PC-9 (cell line): ENCODE measurements at places on chromosomes 2 and 18. TPM values are rescaled to one million over a fixed set of nuclear protein-coding genes. Genes with fewer than 3 reads are reported as not detected.

GRCh38 chr2:233022561-233022960, 9.5 kb upstream of the NGEF start:
- peak; percentile 87 for DNase-seq

DNA sequence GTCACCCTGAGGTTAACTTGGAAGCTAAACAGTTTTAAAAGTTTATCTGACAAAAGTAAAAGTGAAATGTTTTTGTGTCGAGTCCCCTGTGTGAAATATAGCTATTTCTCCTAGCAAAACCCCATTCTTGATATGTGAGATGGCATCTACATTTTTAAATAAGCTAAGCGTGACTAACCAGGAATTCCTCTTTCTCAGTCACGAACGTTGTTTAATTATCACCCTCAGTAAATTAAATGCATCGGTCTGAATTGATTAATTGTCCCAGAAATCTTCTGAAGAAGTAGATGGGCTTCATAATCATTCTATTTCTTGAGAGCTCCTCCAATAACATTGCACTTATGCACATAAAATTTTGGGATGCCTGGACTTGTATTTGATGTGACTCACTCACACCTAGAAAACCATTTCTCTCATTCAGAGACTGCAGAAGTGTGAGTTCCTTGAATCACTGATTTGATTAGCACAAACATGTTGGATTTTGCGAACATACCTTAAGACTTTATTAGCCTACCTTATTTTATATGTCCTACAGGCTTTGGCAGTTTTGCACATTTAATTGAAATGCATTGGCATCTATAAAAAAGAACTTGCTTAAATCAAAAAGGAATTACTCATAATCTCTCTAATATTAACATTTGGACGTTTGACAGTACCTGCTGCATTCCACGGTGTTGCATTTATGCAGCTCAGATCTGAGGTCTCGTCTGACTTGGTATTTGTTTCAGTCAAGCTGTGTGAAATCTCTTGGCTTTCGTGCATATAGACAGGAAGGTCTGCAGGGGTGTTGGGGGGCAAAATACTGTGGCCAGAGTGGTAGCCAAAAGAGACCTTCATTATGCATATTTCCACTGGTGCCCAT, 475.2 kb downstream of the EPHA4 start:
- DNase-seq = no peak

GRCh38 chr2:207141386-207141785, 24.4 kb downstream of the KLF7 start:
- DNase-seq = no peak

- no peak for DNase-seq
Observed at GRCh38 chr2:144430722-144431391, 89.1 kb downstream of the ZEB2 start.

DNA sequence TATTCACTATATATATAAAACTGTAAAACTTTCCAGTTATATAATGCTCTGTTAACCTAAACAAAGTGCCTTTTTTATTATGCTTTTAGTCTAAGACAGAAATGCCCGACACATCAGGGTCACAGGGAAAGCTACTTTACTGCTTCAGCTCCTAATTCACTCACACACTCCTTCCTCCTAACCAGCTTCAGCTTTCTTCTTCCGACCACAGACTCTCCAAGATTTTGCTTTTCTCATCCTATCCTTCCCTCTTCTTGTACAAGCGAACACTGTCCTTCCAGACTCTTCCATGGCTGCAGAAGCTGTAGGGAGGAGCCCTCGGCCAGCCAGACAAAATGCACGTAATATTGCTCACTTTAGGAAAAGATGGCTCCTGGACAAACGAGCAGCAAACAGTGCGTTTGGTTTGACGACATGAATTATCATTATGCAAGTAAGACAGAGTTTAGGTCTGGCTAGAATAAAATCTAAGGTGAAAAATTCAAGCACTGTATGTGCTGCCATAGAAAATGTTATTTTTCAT, 47.5 kb upstream of the HNRNPA3 start:
- no peak for DNase-seq

DNA sequence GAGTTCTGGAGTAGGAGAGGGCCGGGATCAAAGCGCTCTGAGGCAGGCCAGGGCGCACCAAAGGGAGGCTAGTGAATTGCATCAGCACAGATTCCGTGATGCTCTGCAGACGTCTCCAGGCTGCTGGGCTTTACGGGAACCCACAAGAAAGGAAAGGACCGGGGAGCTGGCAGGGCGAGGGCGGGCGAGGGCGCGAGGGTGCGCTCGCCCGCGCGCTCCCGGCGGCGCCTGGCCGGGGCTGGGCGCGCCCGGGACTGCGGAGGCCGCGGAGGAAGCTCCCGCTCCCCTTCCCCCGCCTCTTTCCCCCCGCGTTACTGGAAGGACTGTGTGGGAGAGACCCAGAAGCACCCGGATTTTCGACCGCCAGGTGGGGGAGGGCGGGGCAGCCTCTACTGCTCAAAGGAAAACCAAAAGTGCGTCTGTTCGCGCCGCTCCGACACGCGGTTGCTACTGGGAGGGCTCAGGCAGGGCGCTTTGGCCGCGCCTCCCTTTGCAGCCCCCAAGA, 2.4 kb upstream of the FOSL2 start:
- peak; percentile 84 for DNase-seq

- DNase-seq = no peak
Observed at GRCh38 chr2:75168186-75168585, 31.1 kb downstream of the TACR1 start.

GRCh38 chr2:234754126-234754525, 197.7 kb upstream of the SH3BP4 start:
- DNase-seq = no peak

- DNase-seq = no peak
Observed at GRCh38 chr2:96258166-96259022, 7.4 kb downstream of the TMEM127 start.

- no peak for DNase-seq
Observed at GRCh38 chr2:156340804-156341451, 8.4 kb upstream of the NR4A2 start.

DNA sequence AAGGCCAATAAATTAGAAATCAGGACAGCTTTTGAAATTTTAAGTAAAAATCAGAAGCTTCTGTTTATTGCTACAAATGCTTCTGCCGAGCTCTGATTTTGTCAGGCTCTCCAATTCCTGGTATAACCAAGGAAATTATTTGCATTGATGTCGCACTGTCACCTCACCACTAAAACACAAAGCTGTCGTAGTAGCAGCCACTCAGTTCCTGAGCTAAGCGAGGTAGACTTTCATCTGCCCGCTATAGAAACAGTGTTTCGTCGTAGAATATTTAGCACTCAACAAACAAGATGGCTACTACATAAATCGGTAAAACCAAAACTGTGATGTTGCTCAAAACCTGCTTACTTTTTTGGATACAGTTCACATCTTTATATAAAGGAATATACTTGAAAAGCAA, 141.3 kb upstream of the FOSL2 start:
- DNase-seq = no peak

DNA sequence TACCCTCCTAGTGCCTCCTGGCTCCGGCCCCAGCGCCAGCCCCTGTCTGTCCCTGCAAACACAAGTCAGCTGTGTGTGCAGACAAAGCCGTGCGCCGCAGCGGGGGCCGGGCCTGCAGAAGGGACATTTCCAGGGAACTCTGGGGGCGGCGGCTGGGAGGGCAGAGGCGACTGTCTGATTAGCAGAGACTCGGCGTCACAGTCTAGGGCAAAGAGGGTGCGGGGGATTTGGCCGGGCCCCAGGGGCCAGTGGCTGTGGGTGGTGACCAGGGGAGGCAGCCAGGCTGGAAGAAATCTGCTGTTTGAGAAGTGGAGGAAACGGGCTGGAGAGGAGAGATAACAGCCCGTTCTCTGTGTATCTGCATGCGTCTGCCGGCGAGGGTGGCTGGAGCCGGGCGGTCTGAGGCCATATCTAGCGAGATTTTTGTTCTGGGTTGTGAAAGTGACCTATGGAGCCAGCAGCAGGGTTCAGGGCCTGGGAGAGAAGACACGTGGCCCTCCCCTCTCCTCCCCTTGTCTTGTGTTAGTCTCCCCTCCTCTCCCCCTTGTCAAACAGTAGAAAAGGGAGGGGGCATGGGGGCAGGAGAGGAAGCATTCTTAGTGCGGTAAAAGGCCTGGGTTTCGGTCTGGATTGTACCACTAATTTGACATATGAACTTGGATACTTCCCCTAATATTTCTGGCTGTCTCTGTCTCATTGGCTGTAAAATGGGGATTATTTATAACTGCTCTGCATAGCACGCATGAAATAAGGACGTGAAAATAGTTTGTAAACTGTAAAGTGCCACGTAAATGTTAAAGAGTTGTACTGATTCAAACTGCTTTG, 169.4 kb downstream of the SMAD7 start:
- no peak for DNase-seq

GRCh38 chr2:47272031-47272864, 117.1 kb upstream of the STPG4 start:
- DNase-seq = peak; percentile 92

DNA sequence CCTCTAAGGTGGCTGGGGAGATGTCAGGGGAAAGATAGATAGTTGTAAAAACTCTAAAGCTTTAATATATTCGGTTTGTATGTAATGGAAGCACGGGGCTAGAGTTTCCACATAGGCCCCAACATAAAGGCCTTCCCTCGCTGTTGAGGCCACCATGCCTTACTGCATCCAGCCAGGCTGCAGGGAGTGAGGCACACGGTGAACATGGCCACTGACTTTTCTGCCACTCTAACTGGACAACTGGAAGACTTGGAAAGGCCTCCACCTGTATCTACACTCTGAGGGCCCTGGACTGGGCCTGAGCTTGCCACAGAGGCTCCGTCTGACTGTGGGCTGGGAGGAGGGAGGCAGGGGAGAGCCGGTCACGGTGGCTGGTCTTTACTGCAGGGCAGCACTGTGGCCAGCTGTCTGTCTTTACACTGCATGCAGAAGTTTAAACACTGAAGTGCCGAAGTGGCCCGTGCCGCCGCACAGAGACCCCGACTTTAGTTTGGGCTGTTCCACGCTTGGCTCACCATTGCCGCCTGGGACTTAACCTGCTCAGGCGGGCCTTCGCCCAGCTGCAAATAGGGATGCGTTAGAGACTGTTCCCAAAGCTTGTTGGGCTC, 66.7 kb downstream of the EMILIN2 start:
- DNase-seq = no peak

DNA sequence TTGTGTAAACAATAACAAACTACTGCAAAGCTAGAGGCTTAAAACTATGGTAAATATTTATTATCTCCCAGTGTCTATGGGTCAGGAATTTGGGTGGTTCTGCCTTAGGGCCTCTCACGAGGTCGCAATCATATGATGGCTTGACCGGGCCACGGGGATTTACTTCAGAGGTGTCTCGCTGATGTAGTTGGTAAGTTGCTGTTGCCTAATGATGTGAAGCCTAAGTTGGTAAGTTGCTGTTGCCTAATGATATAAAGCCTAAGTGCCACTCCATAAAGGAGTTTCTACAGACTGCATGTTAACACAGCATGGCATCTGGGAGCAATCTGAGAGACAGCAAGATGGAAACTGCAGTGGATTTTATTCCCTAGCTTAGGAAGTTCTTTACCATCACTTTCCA, 35.8 kb downstream of the FMNL2 start:
- no peak for DNase-seq

DNA sequence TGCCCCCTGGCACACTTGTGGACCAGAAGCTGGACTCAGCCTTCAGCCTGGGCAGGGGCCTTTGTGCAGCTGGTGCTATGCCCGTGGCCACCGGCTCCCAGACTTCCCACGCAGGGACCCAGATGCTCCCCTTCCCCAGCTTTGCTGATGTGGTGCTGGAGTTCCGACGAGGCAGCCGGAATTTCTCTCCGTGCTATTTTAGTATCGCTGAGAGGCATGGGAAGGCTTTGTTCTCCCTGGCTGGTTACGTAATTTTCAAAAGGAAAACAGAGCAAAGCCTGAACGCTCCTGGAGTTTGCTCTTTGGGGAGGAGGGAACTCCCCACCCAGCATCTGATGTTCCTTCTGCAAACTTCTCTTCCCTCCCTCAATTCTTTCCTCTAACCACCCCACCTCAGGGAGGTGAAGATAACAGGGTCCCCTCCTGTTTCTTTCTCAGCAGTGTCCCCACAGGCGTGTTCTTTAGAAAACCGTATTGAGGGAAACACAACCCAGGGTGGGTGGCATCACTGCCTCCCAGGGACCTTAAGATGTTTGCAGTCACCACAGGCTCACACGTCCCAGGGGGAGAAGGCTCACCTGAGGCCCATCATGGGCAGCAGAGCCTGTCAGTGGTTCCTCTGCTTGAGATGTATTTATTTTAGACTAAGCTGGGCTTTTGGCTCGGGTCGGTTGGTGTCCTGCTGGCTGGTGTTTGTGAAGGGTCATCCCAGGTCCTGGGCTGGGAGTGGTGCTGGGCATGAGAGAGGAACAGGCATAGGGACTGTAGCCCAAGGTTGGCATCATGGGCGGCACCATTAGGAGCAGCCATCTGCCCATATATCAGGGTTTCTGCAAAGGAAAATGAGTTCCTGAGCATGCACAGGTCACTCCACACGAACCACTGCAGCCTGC, 95.0 kb downstream of the MAPK4 start:
- no peak for DNase-seq

ITPRIPL1 gene
- not detected in 2 replicates for total RNA-seq

FBXO36 gene
- total RNA-seq = 3.6 and 3.9 TPM in 2 replicates

FEV gene
- not detected in 2 replicates for total RNA-seq

ANTXR1 gene
- total RNA-seq = 36.1 and 48.3 TPM in 2 replicates

DOCK10 gene
- total RNA-seq = 28.9 and 33.6 TPM in 2 replicates

PLCL1 gene
- total RNA-seq = not detected in 2 replicates

REG3G gene
- not detected in 2 replicates for total RNA-seq

PSMA8 gene
- not detected in 2 replicates for total RNA-seq
